ENCODE measurements at places on chromosomes 1 and 21.

GRCh38 chr1:159205225-159205624 is 550 bp downstream of the ACKR1 start:
- DNase-seq: no peak

DNA sequence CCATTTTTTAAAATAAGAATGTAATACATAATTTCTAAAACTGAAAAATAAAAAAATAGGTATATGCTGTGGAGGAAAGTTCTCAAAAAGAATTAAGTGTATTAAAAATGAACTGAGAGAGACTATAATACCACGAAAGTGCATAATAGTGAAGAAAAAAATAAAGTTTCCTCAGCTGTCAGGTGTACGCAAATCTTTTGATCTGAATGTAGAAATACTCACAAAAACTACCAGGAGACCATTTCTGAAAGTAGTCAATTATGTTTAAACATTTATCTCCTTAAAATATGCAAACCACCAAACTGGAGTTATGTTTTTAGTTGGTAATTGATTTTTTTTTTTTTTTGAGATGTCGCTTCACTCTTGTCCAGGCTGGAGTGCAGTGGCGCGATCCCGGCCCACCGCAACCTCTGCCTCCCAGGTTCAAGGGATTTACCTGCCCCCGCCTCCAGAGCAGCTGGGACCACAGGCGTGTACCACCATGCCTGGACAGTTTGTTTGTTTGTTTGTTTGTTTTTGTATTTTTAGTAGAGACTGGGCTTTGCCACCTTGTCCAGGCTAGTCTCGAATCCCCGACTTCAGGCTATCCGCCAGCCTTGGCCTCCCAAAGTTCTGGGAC is 1169.2 kb upstream of the B3GALT2 start:
- DNase-seq: no peak

GRCh38 chr21:37373539-37373938 is 7.0 kb downstream of the DYRK1A start:
- no peak for DNase-seq

GRCh38 chr1:214271174-214271858 is 9.6 kb upstream of the SMYD2 start:
- DNase-seq: no peak

GRCh38 chr1:77386276-77386675 is 104.5 kb downstream of the AK5 start:
- no peak for DNase-seq

DNA sequence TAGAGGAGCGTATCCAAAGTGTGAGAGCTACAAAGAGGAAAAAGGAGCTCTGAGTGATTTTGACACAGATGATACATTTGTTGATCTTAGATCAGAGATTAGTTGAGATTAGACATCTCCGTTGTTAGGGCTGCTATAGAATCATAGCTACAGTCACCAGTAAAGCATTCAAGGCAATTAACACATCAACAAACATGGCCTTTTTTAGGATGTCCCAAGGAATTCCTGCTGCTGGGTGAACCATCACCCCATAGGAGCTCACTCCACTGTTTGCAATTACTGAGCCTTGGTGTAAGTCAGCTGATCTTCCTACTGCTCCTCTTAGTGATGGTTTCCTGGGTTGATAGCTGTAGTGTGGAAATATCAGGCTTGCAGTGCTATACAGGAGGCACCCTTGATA is 6.7 kb upstream of the RSRP1 start:
- no peak for DNase-seq

DNA sequence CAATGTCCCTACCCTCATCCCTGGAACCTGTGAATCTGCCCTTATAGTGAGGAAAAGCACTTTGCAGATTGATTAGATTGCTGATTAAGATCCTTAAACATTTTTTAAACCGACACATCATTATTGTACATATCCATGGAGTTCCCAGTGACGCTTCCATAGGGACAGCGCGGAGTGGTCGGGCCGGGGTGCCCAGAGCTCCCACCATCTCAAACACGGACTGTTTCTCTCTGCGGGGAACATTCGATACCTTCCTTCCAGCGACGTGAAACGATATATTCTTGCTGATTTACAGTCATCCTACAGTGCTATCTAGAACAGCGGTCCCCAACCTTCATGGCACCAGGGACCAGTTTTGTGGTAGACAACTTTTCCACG is 4.0 kb downstream of the KRTAP10-12 start:
- DNase-seq: no peak

DNA sequence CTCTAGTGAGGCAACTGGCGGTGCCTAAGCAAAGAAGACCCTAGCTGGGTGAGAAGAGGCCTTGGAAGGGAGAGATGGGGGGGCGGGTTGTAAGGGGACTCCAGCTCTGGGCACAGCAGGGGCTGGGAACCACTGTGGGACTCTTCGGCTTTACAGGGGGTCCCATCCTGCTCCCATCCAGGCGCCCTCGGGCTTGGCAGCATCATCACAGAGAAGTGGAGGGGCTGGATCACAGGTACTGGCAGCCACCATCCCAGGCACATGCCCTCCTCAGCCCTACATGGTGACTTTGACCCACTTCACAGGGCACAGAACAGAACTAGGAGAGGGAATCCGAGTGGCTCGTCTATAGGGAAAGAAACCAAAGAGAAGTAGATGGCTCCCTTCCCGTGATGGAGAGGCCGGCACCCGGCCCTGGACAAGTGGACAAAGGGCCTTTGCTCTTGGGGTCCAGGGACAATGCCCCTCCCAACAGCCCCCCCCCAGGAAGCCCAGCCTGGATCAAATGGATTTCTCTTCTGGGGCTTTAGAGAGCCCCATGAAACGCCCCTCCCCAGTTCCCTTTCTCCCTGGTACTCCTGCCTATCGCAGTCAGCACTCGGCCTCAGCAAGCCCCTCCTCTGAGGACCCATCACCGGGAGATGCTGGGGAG is 54.0 kb upstream of the ECE1 start:
- no peak for DNase-seq

GRCh38 chr1:40762144-40762923 is 21.3 kb upstream of the KCNQ4 start:
- DNase-seq: no peak

DNA sequence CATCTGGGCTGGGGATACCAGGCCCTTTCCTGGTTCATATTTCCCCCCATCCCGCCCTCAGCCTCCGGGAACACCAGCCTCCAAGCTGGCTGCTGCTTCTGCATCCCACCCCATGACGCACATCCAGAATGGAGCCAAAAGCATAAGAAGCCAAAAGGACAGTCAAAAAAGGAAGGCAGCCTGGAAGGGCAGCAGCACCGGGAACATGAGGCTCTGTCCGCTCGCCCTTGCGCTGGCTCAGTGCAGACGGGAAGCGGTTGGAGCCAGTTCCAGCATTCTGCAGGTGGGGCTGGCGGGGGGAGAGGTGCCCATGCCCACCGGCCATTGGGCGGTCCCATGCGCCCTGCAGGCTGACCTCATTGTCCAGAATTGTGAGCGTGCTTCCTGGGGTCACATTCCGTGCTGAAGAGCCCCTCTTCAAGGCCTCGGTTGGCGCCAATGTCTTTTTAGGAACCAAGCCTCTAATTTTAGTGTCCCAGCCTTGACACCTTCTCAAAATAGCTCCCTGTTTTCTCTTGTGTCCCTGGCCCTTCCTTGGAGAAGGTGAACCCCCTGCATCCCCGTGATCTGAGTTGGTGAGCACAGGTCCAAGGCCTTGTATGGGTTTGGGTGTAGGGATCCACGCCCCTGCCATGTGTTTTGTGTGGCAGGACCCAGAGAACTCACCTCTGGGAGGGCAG is 28.4 kb upstream of the NPPB start:
- DNase-seq: no peak

GRCh38 chr1:27097484-27097917 is 57.4 kb downstream of the SLC9A1 start:
- peak; percentile 91 for DNase-seq

- no peak for DNase-seq
Observed at GRCh38 chr1:213539464-213539863, 448.3 kb upstream of the PROX1 start.

- DNase-seq: no peak
Observed at GRCh38 chr1:96515925-96516324, 205.7 kb upstream of the PTBP2 start.

DNA sequence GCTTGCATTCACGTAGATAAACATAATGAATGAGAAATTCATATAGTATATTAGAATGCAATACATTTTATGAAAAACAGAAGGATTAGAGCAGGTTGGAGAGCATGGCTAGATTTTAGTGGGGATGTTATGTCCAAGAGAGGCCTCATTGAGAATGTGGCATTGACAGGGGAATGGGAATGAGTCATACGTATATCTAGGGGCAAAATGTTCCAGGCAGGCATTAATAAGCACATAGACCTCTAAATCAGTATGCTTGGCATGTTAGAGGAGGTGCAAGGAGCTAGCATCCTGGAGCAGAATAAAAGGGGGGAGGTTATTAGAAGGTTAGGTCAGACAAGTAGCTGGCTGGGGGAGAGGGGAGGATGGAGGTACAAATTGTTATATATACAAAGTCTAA is 93.0 kb downstream of the USH2A start:
- no peak for DNase-seq

DNA sequence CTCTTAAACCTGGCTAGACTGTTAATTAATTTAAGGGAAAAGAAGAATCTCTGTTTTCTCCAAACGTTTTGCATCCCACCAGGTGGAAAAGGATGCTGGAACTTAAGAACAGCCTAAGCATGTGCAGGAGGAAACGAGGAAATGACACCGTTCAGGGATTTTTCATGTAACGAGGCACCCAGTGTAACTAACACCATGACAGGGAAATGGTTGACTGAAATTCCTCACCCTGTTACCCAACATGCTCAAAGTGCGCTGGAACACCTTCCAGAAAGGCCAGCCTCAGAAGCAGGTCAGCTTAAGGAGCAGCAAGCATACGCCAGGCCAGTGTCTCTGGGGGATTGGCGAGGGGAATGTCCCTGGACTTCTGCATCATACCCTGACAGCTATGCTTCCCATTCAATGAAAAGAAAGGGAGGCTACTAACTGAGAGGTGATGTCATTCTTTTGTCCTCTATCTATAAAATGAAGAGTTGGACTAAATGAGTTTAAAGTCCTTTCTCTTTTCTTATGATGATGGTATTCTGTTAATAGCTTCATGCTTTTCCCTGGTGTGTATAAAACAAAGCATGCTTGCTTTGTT is 21.6 kb downstream of the TNN start:
- no peak for DNase-seq

DNA sequence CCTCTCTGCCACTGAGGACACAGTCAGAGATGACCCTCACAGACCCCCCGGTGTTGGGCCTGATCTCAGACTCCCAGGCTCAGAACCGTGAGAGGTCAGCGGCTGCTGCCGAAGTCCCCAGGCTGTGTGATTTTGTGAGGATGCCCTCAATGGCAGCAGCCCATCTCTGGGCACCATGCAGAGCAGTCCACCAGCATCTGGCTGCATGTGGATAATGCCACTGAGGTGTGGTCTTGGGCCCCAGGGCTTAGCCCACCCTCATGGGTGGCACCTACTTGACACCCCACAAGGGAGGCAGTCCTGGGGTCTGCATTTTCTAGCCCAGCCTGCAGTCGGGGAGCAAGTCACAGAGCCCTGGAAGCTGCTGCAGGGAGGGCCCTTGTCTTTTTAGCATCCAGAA is 5.5 kb upstream of the ACTRT2 start:
- DNase-seq: no peak

DNA sequence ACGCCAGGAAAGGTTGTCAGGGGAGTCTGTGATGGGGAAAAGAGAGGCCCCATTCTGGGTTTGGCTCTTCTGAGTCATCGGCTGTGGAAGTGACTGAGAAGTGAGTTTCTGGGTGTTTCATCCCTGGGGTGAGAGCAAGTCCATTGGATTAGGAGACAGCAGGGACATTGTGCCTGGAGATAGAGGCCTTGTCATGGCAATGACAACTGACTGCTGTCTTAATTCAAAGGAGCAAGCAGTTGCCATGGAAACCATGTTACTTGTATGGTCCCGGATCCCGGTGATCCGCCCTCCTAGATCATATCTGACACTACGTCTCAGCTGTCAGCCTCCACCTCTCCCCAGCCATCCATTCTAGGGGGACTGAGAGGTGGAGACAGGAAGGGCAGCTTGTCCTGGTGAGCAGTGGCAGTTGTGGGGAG is 34.4 kb downstream of the KIAA0040 start:
- DNase-seq: no peak

- DNase-seq: no peak
Observed at GRCh38 chr1:60668585-60668984, 413.8 kb upstream of the NFIA start.

- no peak for DNase-seq
Observed at GRCh38 chr1:169318536-169319244, 48.9 kb downstream of the NME7 start.

DNA sequence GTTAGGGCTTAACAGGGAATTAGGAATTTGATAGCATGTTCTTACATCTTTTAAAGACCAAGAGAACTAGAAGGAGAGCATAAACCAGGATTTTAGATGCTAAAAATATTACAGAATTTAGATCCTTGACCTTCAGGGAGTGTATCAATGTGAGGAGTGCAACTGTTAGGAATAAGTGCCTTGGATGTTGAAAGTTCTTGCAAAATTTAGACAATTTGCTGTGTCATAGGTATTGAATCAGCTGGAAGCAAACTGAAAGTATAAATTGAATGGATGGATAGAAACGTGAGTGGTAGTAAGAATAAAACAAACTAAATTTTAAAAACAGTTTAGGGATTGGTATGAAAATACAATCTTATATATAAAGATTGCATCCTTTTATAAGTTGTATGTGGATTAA is 27.7 kb downstream of the PPP1R12B start:
- no peak for DNase-seq

DNA sequence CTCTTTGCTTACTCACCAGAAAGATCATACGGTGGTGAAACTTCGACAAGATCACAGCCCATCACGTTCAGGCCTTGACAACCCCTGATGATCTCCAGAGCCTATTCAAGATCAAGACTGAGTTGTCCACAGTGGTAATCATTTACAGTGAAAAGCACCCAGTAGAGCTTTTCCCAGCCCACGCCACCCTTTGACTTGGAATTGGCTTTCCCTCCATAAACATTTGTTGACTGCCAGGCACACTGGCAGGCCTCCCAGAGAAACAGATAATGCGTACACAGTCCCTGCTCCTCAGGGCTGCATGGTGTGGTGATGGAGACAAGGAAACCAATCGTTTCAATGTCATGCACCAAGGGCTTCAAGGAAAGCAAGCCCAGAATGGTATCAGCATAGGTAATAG is 10.1 kb downstream of the AGMAT start:
- DNase-seq: no peak

DNA sequence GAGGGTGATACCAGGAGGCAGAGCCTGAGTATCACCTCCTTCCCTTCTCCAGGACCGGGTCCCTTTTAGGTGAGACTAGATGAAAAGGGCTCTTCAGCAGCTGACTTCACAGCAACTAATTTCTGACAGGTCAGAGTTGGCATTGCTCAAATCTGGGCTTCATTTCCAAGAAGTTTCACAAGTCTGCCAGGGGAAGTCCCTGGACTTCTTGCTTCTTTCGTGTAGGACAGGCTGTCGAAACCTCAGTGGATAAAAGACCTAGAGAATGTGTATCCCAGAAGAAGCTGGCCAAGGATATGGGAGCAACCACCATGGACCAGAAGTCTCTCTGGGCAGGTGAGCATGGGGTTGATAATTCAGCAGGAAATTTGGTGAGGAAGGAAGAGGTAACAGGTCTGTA is at the start of gene CHI3L2:
TSS of gene CHI3L2 (plus strand) at position 280 of the 400 bp plus-strand sequence. CDS start at position 297, 17 bp downstream.
- peak; percentile 68 for DNase-seq

GRCh38 chr1:214458541-214458940 is 92.9 kb downstream of the PTPN14 start:
- no peak for DNase-seq
